ENCODE measurements at places on chromosomes 5 and 9.
A peak's percentile ranks its signal among the peaks of the same experiment; 100 is the strongest.

GRCh38 chr5:81147886-81148571 is 85.1 kb upstream of the CKMT2 start:
- no peak for DNase-seq

- no peak for DNase-seq
Observed at GRCh38 chr9:117644932-117645636, 59.1 kb upstream of the TLR4 start.

DNA sequence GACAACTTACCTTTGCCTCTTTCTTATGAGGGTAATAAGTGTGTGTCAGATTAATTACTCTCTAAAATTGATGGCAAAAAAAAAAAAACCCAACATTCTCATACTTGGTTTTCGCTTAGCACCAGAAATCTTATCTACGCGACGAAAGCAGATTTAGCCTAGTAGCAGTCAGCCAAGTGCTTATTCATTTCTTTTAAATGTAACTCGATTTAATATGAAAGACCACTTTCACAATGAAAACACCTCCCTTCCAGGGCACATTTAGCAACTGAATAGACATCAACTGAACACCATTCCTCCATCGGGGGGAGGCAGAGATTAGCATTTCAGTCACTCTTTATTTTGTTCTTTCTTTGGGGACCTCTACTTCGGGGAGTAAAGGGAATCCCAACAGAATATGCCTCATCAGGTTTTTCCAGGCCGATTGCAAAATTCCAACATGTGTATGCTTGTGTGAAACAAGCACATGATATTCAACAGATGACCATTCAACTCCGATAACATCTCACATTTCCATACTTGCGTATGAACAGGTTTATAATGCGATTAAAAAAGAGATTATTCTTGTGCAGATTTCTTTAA is 124.1 kb upstream of the RETREG1 start:
- DNase-seq, result no peak

GRCh38 chr9:112581469-112582176 is 95.0 kb downstream of the KIAA1958 start:
- DNase-seq, result no peak

GRCh38 chr5:102077920-102078319 is 218.2 kb downstream of the SLCO4C1 start:
- no peak for DNase-seq

DNA sequence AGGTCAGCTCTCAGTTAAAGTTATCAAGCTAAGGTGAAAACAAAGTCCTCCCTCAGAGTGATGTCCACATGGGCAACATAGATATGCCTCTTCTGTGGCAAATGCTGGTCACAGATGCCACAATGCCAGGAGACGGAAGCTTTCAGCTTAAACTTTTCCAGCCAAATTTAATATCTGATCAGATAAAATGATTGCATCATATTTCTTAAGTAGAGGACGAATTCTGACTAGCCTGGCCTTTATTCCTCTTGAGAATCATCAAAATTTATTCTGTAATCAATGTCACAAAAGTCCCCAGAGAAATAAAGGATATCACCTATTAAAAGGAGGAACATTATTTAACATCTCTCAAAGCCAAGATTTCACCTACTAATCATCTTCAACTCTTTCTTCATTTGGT is 161.9 kb downstream of the MARCHF11 start:
- DNase-seq, result no peak

- no peak for DNase-seq
Observed at GRCh38 chr9:29625292-29625731, 2052.0 kb upstream of the C9orf72 start.

GRCh38 chr5:114360816-114361723 is 800 bp upstream of the KCNN2 start:
- no peak for DNase-seq

DNA sequence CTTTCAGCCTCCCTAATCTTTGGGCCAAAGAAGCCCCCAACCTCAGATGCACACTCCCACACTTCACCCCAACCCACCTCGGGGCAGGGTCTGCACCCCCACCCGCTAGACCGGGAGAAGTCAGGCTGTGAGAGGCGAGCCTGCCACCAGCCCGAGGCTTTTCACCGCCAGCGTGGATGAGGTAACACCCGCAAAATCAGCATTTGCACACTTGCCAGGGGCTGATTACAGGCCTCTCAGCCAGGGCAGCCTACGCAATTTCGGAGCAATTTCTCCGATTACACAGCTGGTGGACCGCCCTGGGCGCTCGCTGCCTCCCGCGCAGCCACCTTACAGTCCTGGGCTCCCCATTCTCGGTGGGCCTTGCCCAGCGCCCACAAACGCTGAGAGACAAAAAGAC is 68.5 kb downstream of the FOXD1 start:
- peak; percentile 34 for DNase-seq
